Astrocyte (in vitro differentiated cells and primary cell): ENCODE measurements at places on chromosomes 4 and X. TPM values are rescaled to one million over a fixed set of nuclear protein-coding genes. Genes with fewer than 3 reads are reported as not detected.

ZCCHC18 gene
- total RNA-seq, result 0.98 and 2.1 TPM in 2 replicates

SSX3 gene
- not detected in 2 replicates for total RNA-seq

SMARCA5 gene
- total RNA-seq, result 63.1 and 69.0 TPM in 2 replicates

ODAPH gene
- 55.3 TPM in 2 replicates for total RNA-seq

EVC gene
- total RNA-seq, result 23.9 and 24.0 TPM in 2 replicates

SMPX gene
- total RNA-seq, result not detected in 2 replicates

SPANXN3 gene
- total RNA-seq, result not detected in 2 replicates
